ENCODE measurements at places on chromosomes 5 and 9. TPM values are rescaled to one million over a fixed set of nuclear protein-coding genes. Genes with fewer than 3 reads are reported as not detected.

CAMK4 gene
- 5.0 TPM for total RNA-seq

IFNE gene
- total RNA-seq, result 0.12 TPM

SPATA31C2 gene
- total RNA-seq, result 0.03 TPM

DNA sequence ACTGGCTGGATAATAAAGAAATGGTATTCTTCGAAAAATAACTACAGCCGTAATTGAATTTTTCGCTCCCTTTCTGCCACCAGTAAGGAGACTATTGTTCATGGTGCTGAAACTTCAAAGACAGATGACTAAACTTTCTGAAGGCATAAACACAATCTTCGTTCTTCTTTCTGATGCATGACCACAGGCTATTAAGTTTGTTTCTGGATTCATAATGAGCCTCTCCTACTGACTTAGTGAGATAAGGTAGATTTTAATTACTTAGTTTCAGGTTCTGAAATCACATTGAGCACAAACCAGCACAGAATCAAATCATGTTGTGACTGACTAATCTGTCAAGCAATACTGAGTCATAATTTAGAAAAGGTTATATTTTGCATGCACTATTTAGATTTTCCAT is 441.8 kb upstream of the CCNG1 start:
- DNase-seq, result no peak

DNA sequence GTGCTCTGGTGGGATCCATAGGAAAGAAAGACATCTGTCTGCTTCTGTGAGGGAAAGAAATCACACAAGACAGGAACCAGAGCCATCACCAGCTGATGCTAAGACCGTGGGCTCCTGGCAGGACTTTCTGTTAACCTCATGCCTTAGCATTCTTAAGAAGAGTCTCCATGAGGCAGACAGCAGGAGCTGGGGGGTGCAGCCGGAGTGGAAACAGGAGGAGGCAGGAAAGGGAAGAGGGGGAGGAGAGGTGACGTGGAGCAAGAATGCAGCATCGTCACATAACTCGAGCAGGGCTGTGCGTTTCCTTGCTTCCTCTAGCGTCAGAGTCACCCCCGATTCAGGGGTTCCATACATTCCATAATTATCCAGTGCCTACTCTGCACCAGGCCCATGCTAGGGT is 53.6 kb downstream of the ERGIC1 start:
- DNase-seq, result no peak

DNA sequence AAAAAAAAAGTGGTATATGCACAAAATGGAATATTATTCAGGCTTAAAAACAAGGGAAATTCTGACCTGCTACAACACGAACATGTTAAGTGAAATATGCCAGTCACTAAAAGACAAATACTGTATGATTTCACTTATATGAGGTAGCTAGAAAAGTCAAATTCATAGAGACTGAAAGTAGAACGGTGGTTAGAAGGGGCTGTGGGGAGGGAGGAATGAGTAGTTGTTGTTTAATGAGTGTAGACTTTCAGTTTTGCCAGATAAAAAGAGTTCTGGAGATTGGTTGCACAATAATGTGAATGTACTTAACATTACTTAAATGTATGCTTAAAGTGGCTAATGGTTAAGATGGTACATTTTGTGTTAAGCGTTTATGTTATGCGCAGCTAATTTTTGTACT is 79.5 kb upstream of the IL12B start:
- DNase-seq, result no peak

- no peak for DNase-seq
Measured at GRCh38 chr9:37645903-37646506, 4.7 kb upstream of the FRMPD1 start.

DNA sequence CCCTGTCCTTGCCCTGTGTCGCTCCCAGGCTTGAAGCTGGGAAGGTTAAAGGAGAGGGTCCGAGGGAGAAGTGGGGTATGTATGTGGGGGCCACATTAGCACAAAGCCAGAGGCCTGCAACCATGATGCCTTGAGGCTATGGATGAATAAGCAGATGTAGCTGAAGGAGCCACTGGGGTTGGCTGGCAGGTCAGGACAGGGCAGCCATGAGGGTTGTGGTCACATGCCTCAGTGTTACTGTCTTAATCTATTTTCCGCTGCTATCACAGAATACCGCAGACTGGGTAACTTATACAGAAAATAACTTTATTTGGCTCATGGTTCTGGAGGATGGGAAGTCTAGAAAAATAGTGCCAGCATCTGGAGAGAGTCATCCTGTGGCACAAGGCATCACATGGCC is 9.2 kb upstream of the GRHPR start:
- DNase-seq, result no peak

- DNase-seq, result no peak
Measured at GRCh38 chr5:97641081-97641480, 458.0 kb upstream of the RIOK2 start.
